ENCODE measurements at places on chromosomes 11 and 22.

- no peak for DNase-seq
Measured at GRCh38 chr11:92917927-92918326, 51.5 kb upstream of the MTNR1B start.

GRCh38 chr11:101428918-101429317, 154.9 kb downstream of the TRPC6 start:
- no peak for DNase-seq

DNA sequence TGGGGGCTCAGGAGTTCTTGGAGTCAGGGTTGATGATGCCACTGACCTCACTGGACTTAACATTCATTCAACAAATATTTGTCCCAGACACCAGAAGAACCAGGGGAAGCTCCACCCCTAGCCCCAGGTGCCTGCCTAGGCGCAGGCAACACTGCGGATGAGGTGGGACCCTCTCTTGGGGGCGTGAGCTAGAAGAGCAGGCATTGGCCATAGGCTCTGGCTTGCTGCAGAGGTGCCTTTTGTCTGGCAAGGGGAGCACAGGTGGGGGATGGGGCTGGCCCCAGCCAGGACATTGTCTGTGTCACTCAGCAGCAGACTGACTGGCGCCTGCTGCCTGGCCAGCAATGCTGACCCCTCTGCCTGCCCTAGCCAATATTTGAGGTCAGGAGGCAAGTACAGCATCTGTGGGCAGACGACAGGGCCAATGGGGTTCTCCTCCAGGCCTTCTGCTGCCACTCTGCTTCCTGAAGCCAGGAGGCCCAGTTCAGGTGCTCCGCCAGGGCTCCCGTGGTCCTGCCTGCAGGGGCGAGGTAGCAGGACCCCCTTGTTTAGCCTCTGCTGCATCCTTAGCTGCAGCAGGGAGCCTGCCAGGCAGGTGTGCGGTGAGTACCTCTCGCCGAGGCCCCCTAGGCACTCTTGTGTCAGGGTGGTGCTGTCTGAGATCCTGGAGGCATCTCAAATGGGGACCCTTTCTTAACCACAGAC, 4.0 kb downstream of the LINC01488 start:
- no peak for DNase-seq

DNA sequence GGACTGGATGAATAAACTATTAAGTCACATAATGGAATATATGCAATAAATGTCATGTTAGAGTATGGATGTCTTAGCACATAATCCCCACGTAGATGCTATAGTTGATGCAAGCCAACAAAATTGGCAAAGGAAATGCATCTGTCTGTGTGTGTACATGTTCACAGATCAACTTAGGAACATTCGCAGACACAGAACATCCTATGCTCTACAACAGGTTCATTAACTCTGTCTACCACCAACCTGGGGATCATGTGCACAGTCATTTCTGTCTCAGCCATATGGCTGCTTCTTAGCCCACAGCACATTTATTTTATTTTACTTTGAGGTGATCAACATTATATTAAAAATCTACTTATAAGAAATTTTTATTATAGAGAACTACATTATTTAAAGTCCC, 4.9 kb downstream of the MSANTD4 start:
- DNase-seq: no peak

- no peak for DNase-seq
Measured at GRCh38 chr22:36100134-36100824, 60.3 kb downstream of the APOL3 start.

All from adrenal gland (tissue), 19 donors.